ENCODE measurements at places on chromosomes 16 and 17.

- DNase-seq: no peak
Measured at GRCh38 chr16:65469116-65469515, 347.3 kb upstream of the CDH11 start.

GRCh38 chr17:56933868-56934267 is 20.0 kb upstream of the TRIM25 start:
- no peak for DNase-seq

GRCh38 chr16:65672960-65673359 is 551.1 kb upstream of the CDH11 start:
- no peak for DNase-seq

- DNase-seq: no peak
Measured at GRCh38 chr17:17590141-17590751, 1.3 kb downstream of the PEMT start.

DNA sequence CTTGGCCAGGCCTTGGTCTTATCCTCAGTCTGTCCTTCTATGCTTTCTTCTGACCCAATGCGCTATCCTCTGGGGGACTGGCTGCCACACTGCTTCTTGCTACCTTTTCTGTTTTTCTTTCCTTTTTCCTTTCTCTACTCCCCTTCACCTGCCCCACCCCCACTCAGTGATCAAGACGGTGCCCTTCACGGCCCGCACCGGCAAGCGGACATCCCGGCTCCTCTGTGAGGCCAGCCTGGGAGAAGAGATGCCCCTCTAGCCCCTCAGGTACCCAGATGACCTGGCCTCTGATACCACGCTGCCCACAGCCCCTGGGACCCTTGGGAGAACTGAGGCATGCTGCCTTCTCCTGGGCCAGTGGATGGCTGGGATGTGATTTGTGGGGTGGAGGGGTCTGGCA is 15.6 kb downstream of the SPATA32 start:
- no peak for DNase-seq

DNA sequence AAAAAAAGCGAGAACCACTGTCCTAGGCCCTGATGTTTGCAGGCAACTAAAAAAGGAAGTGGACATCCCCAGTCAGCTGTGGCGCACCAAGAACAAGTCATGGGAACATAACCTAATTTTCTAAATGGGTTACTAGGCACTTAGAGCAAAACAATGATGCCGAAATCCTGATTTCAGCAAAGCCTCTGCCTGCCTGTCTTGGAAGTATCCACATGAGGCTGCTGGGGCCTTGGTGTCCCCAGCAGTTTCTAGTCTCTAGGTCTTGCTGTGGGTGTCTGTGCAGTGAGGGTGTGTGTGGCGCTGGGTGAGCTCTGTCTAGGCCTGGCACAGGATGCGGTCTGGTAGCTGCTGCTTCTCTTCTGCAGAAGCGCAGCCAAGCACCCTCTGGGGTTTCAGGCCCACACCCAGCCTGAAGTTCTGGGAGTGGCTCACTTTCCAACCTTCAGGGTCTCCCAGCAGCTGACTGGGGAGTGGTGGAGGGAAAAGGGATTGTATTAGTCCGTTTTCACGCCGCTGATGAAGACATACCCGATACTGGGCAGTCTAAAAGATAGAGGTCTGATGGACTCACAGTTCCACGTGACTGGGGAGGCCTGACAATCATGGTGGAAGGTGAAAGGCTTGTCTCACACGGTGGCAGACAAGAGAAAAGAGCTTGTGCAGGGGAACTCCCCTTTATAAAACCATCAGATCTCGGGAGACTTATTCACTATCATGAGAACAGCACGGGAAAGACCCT is 21.1 kb downstream of the STH start:
- no peak for DNase-seq

DNA sequence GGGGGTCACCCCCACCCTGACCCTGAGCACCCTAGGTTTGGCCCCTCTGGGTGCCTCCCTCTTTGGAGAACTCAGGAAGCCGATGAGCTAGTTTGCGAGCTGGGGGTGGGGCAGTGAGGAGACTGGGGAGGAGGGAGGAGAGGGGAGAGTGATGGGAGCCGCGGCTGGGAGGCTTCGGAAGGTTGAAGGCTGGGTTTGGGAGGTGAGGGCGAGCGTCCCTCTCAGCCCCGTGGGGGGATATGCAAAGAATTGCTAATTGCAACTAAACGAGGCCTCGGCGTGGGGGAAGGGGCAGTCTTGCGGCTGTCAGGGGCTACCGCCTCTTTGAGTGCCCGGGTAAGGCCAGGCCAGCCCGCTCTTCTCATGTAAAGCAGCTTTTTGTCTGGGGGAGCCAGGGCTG is 17.6 kb upstream of the FZD2 start:
- DNase-seq: no peak
